ENCODE measurements at places on chromosomes 4 and X. TPM values are rescaled to one million over a fixed set of nuclear protein-coding genes. Genes with fewer than 3 reads are reported as not detected.

Gene GPR82
- polyA plus RNA-seq, result 2.1 TPM

Gene LAMTOR3
- polyA plus RNA-seq, result 54.6 TPM

Gene RTL9
- polyA plus RNA-seq, result not detected

Gene GABRB1
- not detected for polyA plus RNA-seq

Gene ZDHHC15
- polyA plus RNA-seq, result under 0.01 TPM

Gene ARHGAP6
- 2.4 TPM for polyA plus RNA-seq

Gene USP17L12
- not detected for polyA plus RNA-seq

Gene PDS5A
- 21.3 TPM for polyA plus RNA-seq

Gene TXK
- not detected for polyA plus RNA-seq

Gene SH3TC1
- polyA plus RNA-seq, result 3.0 TPM

Gene CT83
- not detected for polyA plus RNA-seq

Gene LGI2
- 1.1 TPM for polyA plus RNA-seq

Gene AFP
- not detected for polyA plus RNA-seq
